Temporal lobe (tissue), 4 donors: ENCODE measurements at places on chromosomes 7 and 10. TPM values are rescaled to one million over a fixed set of nuclear protein-coding genes. Genes with fewer than 3 reads are reported as not detected.

The CCL24 gene
- total RNA-seq: not detected

The GTPBP4 gene
- 14.0 TPM for total RNA-seq

The TMEM176A gene
- total RNA-seq: 0.49 TPM

The PITRM1 gene
- 48.4 TPM for total RNA-seq

The HPS6 gene
- 14.8 TPM for total RNA-seq

The GJD4 gene
- total RNA-seq: not detected

The WNT2 gene
- total RNA-seq: 0.25 TPM

The ASIC3 gene
- 1.2 TPM for total RNA-seq

The LRRTM3 gene
- 23.1 TPM for total RNA-seq

The ACBD7 gene
- total RNA-seq: 11.8 TPM

The POLR2J3 gene
- 15.2 TPM for total RNA-seq

The ANKRD1 gene
- not detected for total RNA-seq

The SMO gene
- total RNA-seq: 7.4 TPM

The SDK1 gene
- 30.7 TPM for total RNA-seq

The FGFBP3 gene
- 22.1 TPM for total RNA-seq

The TMEM236 gene
- under 0.01 TPM for total RNA-seq

The DENND2A gene
- 20.7 TPM for total RNA-seq

The GPR37 gene
- 20.9 TPM for total RNA-seq

The ITGB8 gene
- 87.0 TPM for total RNA-seq

The UCMA gene
- not detected for total RNA-seq

The ABCA13 gene
- 0.25 TPM for total RNA-seq

The CNPY1 gene
- 0.74 TPM for total RNA-seq

The TEX47 gene
- total RNA-seq: not detected

The SLC18A3 gene
- not detected for total RNA-seq

The DNAJC12 gene
- 3.9 TPM for total RNA-seq

The MBL2 gene
- total RNA-seq: not detected

The OR2A12 gene
- total RNA-seq: not detected

The GDF10 gene
- total RNA-seq: 7.6 TPM

The TMEM196 gene
- 12.0 TPM for total RNA-seq

The UBE3C gene
- 68.4 TPM for total RNA-seq

The TYW1B gene
- 2.7 TPM for total RNA-seq

The TRIM73 gene
- 3.0 TPM for total RNA-seq

The ADRB1 gene
- 2.0 TPM for total RNA-seq

The AGAP4 gene
- total RNA-seq: 8.6 TPM

The OTUD1 gene
- 12.8 TPM for total RNA-seq

The CALY gene
- 13.3 TPM for total RNA-seq

The MYPN gene
- total RNA-seq: not detected

The PLEKHS1 gene
- total RNA-seq: not detected

The GALNT11 gene
- total RNA-seq: 49.4 TPM

The BCL7B gene
- 7.4 TPM for total RNA-seq

The NCF1 gene
- total RNA-seq: not detected

The TFEC gene
- total RNA-seq: 0.49 TPM

The NCAPG2 gene
- 14.3 TPM for total RNA-seq
